Stimulated activated CD8-positive, alpha-beta memory T cell treated with anti-CD3 and anti-CD28 coated beads, Interleukin-7, amount 100 ng/mL, for 24 hours (primary cell): ENCODE measurements at places on chromosomes 4 and X.

GRCh38 chr4:110815950-110816349, 193.1 kb upstream of the PITX2 start:
- DNase-seq: no peak

DNA sequence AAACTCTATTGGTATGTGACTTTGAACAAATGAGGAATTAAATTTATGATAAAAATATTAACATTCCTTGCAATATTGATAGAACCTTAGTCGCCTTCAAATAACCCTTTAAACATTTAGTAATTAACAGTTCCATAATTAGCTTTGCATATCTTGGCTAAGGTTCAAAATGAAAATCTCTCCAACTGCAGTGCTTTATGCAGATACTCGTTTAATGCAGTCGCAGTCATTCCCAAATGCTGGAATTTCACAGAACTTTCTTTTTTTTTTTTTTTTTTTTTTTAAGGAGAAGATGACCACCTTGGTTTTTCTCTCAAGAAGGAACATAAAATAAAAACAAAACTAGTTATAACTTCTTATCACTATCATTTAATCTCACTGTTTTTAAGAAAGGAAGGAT, 5.2 kb downstream of the RAPGEF2 start:
- no peak for DNase-seq

GRCh38 chrX:41043674-41044345, 41.4 kb upstream of the USP9X start:
- DNase-seq: no peak

- no peak for DNase-seq
Observed at GRCh38 chr4:151409470-151410313, 716 bp downstream of the FHIP1A start.

DNA sequence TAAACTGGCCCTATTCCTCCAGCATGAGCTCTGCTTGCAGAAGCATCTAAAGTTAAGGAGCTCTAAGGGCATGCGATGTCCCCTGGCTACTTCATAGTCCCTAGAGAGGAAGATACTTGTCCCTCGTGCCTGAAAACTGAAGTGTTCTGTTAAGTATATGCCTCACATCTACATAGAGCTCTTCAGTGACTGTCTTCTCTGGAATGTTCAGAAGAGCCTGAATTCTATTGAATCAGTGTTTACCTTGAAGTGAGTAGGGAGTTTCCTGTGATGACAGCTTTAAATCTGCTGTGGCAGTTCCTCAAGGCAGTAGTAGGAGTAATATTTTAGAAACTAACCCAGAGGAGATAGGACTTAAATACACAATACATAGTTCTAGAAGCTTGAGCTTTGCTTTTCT, 111.2 kb downstream of the ZNF518B start:
- no peak for DNase-seq

GRCh38 chr4:176546975-176547374, 227.2 kb downstream of the SPCS3 start:
- DNase-seq: no peak

DNA sequence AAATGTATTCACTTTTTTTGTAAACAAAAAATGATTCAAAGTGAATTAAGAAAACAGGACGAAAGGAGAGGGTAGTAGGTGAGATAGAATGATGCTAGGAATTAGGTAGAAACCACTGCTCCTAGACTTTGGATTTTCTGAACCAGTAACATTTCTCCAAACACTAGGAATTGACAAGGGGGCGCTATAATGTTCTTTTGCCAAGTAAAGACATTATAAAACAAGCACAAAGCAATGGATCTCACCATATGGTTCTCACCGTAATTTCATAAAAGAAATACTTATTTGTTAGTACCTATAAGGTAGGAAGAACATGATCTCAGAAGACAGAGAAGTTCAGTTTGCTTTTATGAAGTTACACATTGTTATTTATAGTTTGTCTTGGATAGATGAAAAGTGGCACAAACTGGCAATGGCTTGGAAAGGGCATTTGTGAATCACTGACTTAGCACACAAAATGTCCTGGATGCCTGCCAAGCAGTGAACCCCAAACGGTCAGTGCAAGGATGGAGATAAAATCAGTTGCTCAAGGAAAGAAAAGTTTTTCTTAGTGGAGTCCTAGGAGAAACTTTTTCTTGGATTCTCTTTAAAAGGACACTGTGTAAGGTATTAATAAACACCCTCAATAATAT, 8.1 kb upstream of the TBC1D1 start:
- no peak for DNase-seq

DNA sequence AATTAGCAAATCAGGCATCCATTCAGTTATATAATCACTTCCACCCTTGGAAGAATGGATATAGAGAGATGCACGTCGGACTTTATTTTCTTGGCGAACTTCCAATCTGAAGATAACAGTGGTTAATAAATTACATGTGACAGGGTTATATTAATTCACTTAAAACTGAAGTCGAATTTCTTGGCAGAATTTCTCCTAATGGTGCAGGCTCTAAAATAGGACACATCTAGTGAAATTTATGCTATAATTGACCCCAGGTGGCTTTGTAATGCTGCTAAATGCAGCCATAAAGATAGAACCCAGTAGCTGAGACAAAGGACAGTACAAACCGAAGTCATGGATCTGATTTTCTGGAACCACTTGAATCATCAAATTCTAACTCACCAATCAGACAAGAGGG, 20.8 kb upstream of the SLC10A4 start:
- no peak for DNase-seq

GRCh38 chr4:176601124-176601523, 191.6 kb downstream of the VEGFC start:
- DNase-seq: no peak

DNA sequence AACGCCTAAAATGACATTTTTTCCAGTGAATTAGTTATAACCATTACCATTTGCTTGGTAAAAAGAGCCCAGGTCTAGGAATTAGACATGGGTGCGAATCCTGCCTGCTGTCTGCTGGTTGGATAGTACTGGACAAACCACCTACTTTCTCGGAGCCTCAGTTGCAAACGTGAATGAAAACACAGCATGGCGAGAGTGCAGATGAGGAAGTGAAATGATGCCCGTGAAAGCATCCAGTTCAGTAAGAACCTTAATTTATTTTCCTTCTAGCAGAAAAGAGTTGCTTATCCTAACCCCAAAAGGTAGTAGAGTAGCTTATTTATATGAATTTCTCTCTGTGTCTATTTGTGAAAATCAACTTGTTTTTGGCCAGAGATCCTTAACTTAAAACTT, 171.4 kb upstream of the GALNT7 start:
- DNase-seq: no peak

- DNase-seq: no peak
Observed at GRCh38 chr4:7299010-7299907, 106.9 kb downstream of the SORCS2 start.

GRCh38 chr4:52659001-52659721, at the start of gene USP46:
Gene USP46 (minus strand): TSS chr4:52659301. CDS start chr4:52659150, 151 bp downstream.
- DNase-seq: peak; percentile 15

- no peak for DNase-seq
Observed at GRCh38 chr4:82415922-82416365, 14.3 kb downstream of the HNRNPDL start.

DNA sequence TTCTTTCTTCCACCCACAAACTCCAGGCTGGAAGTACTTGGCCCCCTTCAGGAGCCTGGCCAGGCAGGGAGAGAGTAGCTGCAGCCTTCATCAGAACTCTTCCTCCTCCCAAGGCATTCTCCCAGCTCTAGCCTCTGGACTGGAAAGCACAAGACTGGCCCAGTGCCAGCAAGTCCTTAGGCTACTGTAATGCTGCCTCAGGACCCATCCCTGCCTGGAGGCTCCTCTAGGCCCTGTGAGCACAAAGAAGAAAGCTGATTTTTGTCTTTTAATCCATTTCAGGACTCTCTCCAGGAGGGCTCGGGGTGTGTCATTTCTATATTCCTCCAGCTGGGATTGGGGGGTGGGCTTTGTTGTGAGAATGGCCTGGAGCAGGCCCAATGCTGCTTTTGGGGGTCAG, 10.8 kb downstream of the AWAT2 start:
- no peak for DNase-seq

- DNase-seq: no peak
Observed at GRCh38 chr4:72366601-72367000, 202.4 kb downstream of the ADAMTS3 start.

DNA sequence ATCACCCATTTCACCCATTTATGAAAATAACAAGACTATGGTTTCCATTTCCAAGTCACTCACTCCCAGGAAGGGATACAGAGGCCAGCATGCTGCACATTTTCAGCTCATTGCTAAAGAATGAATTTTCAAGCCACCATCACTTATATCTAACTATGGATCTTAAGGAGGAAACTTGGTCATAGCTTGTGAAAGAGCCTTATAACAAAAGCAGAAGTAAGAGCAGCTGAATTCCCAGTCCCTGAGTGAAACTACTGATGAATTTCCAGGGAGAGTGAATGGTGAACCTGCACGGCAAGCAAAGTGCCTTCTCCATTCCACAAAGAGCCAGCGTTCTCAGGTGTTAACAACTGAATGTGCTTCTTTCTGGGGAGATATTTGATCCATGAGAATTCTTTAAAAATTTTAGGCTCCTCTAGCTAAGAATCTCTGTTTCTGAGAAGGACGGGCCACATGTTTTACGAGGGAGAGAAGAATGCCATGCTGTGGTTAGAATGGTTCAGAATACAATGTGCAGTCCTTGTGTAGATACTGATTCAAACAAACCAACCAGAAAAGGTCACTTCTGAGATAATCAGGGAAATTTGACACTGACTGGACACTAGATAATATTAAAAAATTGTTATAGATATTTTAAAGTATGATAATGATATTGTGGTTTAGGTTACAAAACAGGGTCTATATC, 24.0 kb downstream of the BTC start:
- no peak for DNase-seq

GRCh38 chrX:115679460-115679859, 118.5 kb downstream of the PLS3 start:
- no peak for DNase-seq

DNA sequence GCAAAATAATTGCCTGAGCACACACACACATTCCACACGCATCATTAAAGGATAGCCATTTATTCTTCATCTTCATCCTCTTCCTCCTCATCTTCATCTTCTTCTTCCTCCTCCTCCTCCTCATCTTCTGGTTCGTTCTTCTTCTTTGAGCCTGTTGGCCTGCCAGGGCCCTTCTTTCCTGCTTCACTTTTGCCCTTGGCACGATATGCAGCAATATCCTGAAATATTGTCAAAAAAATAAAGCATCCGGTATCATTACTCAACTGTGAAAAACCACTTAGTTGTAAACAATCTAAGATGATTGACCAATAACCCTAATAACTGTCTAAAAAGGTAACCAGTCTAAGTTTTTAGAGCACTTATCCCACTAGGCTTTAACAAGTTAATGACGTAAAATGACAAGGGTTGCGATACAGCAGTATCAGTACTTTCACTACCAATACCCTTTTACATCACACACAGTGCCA, 2.1 kb downstream of the HMGB2 start:
- DNase-seq: no peak

GRCh38 chr4:22480675-22481327, 35.1 kb downstream of the ADGRA3 start:
- no peak for DNase-seq

GRCh38 chr4:874056-874455, 48.1 kb upstream of the CPLX1 start:
- DNase-seq: no peak
